MCF 10A (cell line): ENCODE measurements at places on chromosomes 3 and 15.

GRCh38 chr15:67824976-67825880 lies at the start of gene SKOR1:
TSS of gene SKOR1 (plus strand) at chr15:67825509. CDS start at chr15:67825603, 94 bp downstream.
- no peak for DNase-seq

- no peak for DNase-seq
Measured at GRCh38 chr3:151777880-151778279, 36.0 kb upstream of the AADAC start.

GRCh38 chr3:67109651-67110204 lies 111.6 kb downstream of the KBTBD8 start:
- peak; percentile 45 for DNase-seq

GRCh38 chr3:137764563-137765309 lies 621 bp downstream of the SOX14 start:
- no peak for DNase-seq

GRCh38 chr3:175478301-175478700 lies 619.2 kb downstream of the NAALADL2 start:
- DNase-seq = no peak
